ENCODE measurements at places on chromosomes 16 and 17.

DNA sequence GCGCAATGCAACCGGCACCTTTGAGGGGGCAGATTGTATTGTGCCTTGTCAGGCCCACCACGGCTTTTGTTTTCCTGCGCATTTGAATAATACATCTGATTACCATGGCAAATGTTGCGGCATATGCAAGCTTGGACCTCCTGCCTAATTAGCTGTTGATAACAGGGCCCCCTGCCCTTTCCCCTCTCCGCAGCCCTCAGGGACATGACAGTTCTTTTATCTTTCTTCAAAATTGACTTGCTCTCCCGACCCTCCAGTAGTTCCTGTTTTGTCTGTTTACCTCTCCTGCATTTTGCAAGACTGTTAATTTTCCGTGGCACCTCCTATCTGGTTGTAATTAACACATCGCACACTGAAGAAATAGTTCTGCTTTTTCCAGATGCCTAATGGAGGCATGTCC is 86.8 kb downstream of the RBFOX1 start:
- no peak for DNase-seq

DNA sequence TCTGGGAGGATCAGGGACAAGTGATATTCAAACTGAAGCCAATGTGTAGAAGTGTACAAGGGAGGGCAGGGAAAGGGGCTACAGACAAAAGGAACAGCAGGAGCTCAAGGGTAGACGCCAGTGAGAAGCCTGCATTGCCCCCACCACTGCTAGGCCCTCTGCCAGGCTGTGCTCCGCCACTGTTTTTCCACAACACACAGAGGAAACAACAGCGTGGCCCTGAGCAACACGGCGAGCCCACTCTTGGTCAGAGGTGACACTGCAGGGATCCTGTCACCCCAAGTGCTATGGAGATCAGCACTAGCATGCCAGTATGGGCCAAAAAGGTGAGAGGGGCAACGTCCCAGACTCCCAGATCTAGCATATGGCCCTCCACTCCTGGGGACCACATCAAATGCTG is 23.4 kb downstream of the MYO18A start:
- no peak for DNase-seq

DNA sequence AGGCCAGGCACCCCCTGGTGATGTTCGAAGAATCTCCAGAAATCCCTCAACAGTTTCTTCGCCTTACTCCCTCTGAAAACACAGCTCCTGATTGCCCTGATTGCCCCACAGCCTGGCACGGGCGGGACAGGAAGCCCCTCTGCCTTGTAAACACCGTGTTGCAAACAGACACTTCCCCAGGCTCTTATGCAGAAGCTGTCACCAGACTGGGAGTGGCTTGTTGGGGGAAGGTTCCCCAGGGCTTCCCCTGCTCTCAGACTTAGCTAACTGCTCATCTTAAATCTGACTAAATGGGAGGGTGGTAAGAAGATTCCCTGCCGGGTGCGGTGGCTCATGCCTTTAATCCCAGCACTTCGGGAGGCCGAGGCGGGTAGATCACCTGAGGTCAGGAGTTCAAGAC is 11.2 kb downstream of the PIK3R5 start:
- DNase-seq = peak; percentile 88

DNA sequence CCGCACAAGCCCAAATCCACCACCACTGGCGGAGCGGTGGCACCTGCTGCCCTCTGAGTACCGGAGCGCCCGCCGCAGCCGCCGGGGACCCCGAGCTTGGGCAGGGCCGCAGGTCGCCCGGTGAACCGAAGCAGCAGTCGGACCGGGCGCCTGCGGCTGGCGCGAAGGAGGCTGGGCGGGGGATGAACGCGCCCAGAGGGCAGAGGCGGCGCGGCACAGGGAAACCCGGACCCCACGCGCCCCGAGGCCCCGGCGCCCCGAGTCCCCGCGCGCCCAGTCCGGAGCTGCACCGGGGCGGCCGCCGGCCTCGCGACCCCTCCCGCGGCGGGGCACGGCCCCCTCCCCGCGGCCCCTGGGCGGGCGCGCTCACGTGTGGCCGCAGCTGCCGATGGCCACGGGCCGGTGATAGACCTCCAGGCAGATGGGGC is 393 bp downstream of the RNF166 start:
- DNase-seq = peak; percentile 20

DNA sequence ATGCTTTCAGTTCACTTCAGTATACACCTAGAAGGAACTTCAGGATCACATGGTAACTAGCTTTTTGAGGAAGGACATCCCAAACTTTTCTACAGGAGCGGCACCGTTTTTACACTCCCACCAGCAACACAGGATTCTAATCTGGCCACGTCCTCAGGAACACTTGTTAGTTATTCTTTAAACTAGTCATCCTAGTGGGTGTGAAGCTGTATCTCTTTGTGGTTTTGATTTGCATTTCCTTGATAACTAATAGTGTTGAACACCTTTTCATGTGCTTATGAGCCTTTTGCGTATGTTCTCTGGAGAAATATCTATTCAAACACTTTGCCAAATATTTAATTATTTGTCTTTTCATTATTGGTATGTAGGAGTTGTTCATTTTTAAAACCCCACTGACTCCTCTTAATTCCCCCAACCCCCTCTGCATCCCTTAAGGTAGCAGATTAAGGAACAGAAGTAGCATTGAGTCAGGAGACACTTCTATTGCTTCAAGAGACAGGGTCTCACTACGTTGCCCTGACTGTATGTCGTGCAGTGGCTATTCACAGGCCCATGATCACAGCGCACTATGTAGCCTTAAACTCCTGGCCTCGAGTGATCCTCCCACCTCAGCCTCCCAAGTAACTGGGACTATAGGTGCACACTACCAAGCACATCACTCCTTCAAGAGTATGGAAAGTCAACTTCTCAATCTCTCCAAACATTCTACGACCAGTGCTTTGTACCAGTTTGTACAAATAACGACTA is 25.4 kb downstream of the YWHAE start:
- peak; percentile 33 for DNase-seq

GRCh38 chr16:52709306-52709705 is 162.4 kb upstream of the TOX3 start:
- DNase-seq = no peak
